Dermis microvascular lymphatic vessel endothelial cell (primary cell): ENCODE measurements at places on chromosomes 7 and 10. TPM values are rescaled to one million over a fixed set of nuclear protein-coding genes. Genes with fewer than 3 reads are reported as not detected.

IDE gene
- total RNA-seq = 23.6 and 25.9 TPM in 2 replicates

SKIDA1 gene
- total RNA-seq = 1.9 and 3.8 TPM in 2 replicates

ANKRD30A gene
- not detected in 2 replicates for total RNA-seq

NPVF gene
- not detected in 2 replicates for total RNA-seq

ZP3 gene
- total RNA-seq = 1.7 and 2.5 TPM in 2 replicates

SPACDR gene
- 0.39 and 0.76 TPM in 2 replicates for total RNA-seq

PAX4 gene
- not detected in 2 replicates for total RNA-seq

ZNF22 gene
- 32.1 and 33.0 TPM in 2 replicates for total RNA-seq

FGL2 gene
- total RNA-seq = 0.13 and 0.25 TPM in 2 replicates

KCND2 gene
- total RNA-seq = 0.13 and 0.38 TPM in 2 replicates

ARHGEF5 gene
- total RNA-seq = 0.13 and 0.38 TPM in 2 replicates

GIMAP8 gene
- total RNA-seq = 103 and 157 TPM in 2 replicates

EPHA1 gene
- total RNA-seq = under 0.01 TPM in 1 of 2 replicates, not detected in the other

GRM3 gene
- total RNA-seq = not detected in 2 replicates

RASA4 gene
- total RNA-seq = 6.7 and 13.1 TPM in 2 replicates

LBX1 gene
- not detected in 2 replicates for total RNA-seq

AKR1E2 gene
- total RNA-seq = 8.6 and 16.6 TPM in 2 replicates

SFRP5 gene
- total RNA-seq = not detected in 2 replicates

TMEM184A gene
- total RNA-seq = under 0.01 and 0.13 TPM in 2 replicates

RASSF4 gene
- 13.1 and 23.3 TPM in 2 replicates for total RNA-seq

WEE2 gene
- under 0.01 and 0.13 TPM in 2 replicates for total RNA-seq
